ENCODE measurements at places on chromosomes 16 and 17. TPM values are rescaled to one million over a fixed set of nuclear protein-coding genes. Genes with fewer than 3 reads are reported as not detected.

DNA sequence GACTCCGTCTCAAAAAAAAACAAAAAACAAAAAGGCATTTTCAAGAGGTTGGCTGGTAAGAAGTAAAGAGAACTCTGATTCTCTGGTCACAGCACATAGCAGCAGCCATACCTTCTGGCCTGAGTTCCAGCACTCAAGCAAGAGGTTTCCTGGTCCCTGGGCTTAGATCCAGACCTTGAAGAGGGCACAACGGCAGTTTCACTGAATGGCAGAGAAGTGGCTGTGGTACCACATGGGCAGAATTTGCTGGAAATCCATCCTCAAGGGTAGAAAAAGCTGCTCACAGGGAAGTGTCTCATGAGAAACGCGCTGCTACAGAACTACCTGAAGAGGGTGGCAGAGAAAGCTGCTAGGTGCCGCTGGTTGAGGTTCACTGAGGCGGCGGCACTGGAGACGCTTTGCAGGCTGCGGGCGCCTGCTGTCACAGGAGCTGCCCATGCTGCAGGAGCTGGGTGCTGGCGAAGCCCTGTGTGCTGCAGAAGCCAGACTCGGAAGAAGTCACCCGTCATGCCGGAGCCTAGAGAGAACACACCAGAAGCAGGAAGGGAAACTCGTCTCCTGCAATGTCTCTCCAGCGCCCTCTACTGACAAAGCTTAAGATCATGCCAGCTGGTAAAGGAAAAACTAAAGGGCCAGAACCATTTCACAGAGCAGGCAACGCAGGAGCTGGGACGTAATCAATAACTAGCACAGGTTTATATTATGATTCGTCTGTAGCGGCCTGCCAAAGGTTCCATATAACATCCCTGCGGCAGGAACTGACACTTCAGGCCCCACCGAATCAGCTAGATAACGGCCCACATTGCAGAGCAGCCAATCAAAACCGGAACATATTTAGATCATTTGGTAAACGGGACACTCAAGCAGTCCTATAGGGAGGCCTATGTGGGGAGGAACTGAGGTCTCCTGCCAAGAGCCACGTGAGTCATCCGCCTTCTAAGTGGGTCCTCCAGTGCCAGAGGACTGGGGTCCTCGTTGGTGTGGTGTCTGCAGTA, 5.4 kb upstream of the ZNF213 start:
- peak overlapping the region; percentile 38 for H3K27ac ChIP-seq
- DNase-seq: peak; percentile 80
- peaks cover 12% of the 10 kb centered on the region for H3K4me1 ChIP-seq
- H3K27me3 ChIP-seq: no peaks in the 10 kb centered on the region

DNA sequence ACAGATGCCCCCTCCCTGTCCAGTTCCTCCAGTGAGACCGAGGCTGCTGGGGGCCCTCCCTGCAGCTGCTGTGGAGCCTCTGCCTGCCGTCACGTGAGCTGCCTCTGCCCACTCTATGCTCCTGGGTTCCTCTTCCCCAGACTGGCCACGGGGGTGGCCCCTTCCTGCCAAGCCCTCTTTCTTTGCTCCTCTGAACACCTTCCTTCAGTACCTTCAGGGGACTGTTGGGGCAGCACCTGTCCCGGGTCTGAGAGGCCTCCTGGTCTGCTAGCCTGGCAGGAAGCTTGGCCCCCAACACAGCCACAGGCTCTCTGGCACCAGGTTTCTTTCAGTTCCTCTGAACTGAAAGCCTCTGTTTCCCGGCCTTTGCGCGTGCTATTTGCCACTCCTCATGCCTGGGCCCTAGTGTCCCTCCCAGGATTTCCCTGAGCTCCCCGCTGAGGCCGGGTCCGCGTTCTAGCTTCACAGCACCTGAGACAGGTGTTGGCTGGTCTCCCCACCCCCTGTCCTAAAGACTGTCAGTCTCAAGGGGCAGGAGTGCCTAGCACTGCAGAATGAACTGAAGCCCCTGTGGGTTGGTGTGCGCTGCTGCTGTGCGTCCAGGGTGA, 6.6 kb upstream of the ATP6V0C start:
- H3K4me1 ChIP-seq: peaks cover 24% of the 10 kb centered on the region
- no peak overlapping the region for H3K4me3 ChIP-seq
- H3K36me3 ChIP-seq: no peaks in the 10 kb centered on the region
- H3K27ac ChIP-seq: no peak overlapping the region
- no peaks in the 10 kb centered on the region for H3K27me3 ChIP-seq

GRCh38 chr17:83099570-83100181, 20.3 kb downstream of the METRNL start:
- peaks cover 52% of the 10 kb centered on the region for H3K4me1 ChIP-seq
- H3K27ac ChIP-seq: no peak overlapping the region
- H3K27me3 ChIP-seq: peaks cover 2% of the 10 kb centered on the region
- H3K36me3 ChIP-seq: peaks cover 26% of the 10 kb centered on the region

DNA sequence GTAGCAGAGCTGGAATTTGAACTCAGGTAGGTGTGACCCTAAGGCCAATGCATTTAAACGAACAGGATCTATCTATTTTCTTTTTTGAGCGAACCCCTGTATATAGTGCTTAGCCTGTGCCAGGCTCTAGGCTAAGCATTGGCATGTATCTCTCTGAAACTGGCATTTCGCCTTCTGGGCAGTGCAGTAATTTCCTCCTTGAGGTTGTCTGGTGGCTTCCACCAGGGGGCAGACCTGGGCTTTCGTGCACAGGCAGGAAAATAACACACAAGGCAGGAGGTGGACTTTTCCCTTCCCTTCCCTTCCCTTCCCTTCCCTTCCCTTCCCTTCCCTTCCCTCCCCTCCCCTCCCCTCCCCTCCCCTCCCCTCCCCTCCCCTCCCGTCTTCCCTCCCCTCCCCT, 34.4 kb upstream of the PRKCB start:
- H3K36me3 ChIP-seq: no peaks in the 10 kb centered on the region
- no peak overlapping the region for H3K27ac ChIP-seq
- peak; percentile 61 for DNase-seq
- no peak overlapping the region for H3K4me3 ChIP-seq

- no peak overlapping the region for H3K4me3 ChIP-seq
- no peak overlapping the region for H3K27ac ChIP-seq
- DNase-seq: no peak
- H3K4me1 ChIP-seq: no peaks in the 10 kb centered on the region
- no peaks in the 10 kb centered on the region for H3K27me3 ChIP-seq
These were observed 204.2 kb upstream of the KCNJ16 start for GRCh38 chr17:69870751-69871199.

DNA sequence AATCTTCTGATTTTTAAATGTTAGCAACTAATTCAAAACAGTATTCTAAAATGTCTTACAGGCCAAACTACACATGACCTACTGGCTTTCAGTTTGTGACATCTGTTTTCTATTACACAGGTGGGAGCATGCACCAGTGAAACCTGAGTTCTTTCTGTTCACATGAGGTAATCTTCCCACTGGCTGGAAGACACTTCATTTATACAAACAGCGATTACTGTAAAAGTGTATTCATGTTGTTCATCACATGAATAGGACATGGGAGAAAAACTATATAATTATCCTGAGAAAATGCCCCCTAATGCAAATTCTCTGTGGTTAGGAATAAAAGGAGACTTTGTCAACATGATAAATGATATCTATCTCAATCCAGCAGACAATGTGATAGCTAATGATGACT, 11.1 kb upstream of the PIK3R5 start:
- no peak overlapping the region for H3K4me3 ChIP-seq
- H3K27me3 ChIP-seq: no peaks in the 10 kb centered on the region
- H3K36me3 ChIP-seq: no peaks in the 10 kb centered on the region

GRCh38 chr17:47641202-47641601, 8.5 kb upstream of the KPNB1 start:
- DNase-seq: no peak
- H3K4me3 ChIP-seq: no peak overlapping the region
- no peaks in the 10 kb centered on the region for H3K4me1 ChIP-seq
- no peaks in the 10 kb centered on the region for H3K27me3 ChIP-seq
- H3K27ac ChIP-seq: no peak overlapping the region

SLFN12 gene
- 6.4 TPM for polyA plus RNA-seq

DNA sequence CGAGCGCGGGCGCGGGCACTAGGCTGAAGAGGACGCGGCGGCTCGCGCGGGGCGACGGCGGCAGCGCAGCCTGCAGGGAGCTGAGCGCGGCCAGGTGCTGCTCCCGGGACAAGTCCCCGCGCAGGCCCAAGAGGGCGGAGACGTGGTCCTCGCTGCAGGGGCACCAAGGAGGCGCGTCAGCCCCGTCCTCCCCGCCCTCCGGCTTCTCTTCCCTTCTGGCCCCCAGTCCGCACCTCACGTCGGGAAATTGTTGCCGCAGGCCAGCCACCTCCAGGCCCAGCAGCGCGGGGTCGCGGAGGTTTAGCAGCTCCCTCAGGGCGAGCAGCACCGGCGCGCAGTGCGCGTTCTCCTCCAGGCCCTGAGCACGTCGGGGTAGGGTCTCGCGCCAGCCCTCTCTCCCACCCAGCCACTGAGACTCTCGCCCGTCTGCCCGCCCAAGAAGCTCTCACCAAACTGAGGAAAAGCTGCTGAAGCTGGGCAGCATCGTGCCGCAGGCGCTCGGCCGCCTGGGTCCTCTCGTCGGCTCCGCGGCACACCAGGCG, 761 bp upstream of the MATCAP1 start:
- H3K27ac ChIP-seq: peak overlapping the region; percentile 93
- peak overlapping the region; percentile 86 for H3K4me3 ChIP-seq
- H3K36me3 ChIP-seq: no peaks in the 10 kb centered on the region
- DNase-seq: no peak
- peaks cover 22% of the 10 kb centered on the region for H3K4me1 ChIP-seq

- H3K4me1 ChIP-seq: no peaks in the 10 kb centered on the region
- no peak overlapping the region for H3K27ac ChIP-seq
- H3K36me3 ChIP-seq: no peaks in the 10 kb centered on the region
- no peak for DNase-seq
- no peak overlapping the region for H3K4me3 ChIP-seq
These were observed 2003.9 kb downstream of the TP53TG3F start for GRCh38 chr16:35463358-35463757.

- H3K4me3 ChIP-seq: no peak overlapping the region
- no peaks in the 10 kb centered on the region for H3K27me3 ChIP-seq
- H3K4me1 ChIP-seq: no peaks in the 10 kb centered on the region
These were observed 9.8 kb upstream of the TEX19 start for GRCh38 chr17:82349287-82349701.

DNA sequence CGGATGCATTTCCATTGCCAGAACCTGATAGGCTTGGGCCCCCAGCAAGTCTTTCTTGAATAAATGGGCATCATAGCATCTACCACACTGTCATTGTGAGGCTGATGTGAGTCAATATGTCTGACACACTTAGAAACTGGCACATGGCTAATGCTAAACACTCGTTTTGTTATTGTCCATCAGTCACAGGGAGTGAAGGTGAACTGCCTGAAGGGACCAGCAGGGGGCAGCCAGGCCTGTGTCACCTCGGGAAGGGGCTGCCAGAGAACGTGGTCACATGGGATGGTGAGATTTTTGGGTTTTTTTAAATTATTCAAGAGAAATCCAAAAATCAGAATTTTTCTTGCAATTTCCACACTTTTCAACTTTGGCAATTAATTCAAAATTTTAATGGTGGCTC, 831 bp upstream of the RCVRN start:
- H3K4me3 ChIP-seq: no peak overlapping the region
- H3K36me3 ChIP-seq: no peaks in the 10 kb centered on the region
- no peak overlapping the region for H3K27ac ChIP-seq
- H3K27me3 ChIP-seq: peaks cover 6% of the 10 kb centered on the region
- no peak for DNase-seq
- H3K4me1 ChIP-seq: no peaks in the 10 kb centered on the region

DNA sequence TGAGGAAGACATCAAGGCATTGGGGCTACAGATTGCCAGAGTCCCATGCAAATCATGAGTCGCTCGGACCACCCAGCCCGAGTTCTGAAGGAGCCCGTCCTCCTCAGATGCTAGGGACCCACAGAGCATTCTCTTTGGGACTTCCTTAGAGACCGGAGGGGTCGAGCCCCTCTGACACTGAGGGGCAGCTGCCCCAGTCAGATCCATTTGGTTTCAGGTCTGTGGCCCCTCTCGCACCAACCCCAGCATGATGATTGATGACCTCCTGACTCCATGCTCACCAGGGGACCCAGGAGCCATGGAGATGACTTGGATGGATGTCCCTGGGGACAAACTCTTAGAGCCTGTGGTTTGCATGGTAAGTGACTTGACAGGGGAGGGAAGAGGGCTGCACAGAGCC, 8.0 kb downstream of the PDF start:
- H3K4me3 ChIP-seq: no peak overlapping the region
- H3K36me3 ChIP-seq: peaks cover 82% of the 10 kb centered on the region
- DNase-seq: no peak
- H3K27ac ChIP-seq: no peak overlapping the region

GINS2 gene
- 10.2 TPM for polyA plus RNA-seq

TMED6 gene
- polyA plus RNA-seq: 3.6 TPM

TMC8 gene
- polyA plus RNA-seq: 7.6 TPM

- peak; percentile 56 for DNase-seq
- H3K27me3 ChIP-seq: no peaks in the 10 kb centered on the region
- peaks cover 70% of the 10 kb centered on the region for H3K4me1 ChIP-seq
- H3K4me3 ChIP-seq: no peak overlapping the region
These were observed 283.1 kb downstream of the SEC14L1 start for GRCh38 chr17:77423589-77424451.

DNA sequence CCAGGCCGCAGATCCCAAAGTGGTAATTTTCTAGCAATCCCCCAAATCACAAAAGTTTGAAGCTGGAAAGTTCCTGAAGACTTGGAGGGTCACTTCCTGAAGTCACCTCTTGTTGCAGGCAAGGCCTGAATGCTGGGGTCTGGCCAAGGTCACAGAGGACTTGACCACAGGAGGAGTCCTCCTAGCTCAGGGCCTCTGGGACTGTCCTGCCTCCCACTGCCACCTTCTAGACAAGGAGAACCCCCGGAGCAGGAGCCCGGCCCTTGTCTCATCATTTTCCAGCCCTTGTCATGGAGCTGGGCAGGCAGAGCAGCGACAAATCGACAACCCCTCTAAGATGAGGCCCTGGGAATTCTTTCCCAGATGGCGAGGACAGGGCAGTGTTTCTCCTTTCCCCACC, 330 bp downstream of the CDH16 start:
- no peak overlapping the region for H3K4me3 ChIP-seq
- no peak overlapping the region for H3K27ac ChIP-seq
- H3K27me3 ChIP-seq: no peaks in the 10 kb centered on the region
- H3K36me3 ChIP-seq: no peaks in the 10 kb centered on the region
- no peak for DNase-seq
- H3K4me1 ChIP-seq: peaks cover 29% of the 10 kb centered on the region

EPOP gene
- 0.57 TPM for polyA plus RNA-seq

GRCh38 chr17:83190004-83190385, 110.6 kb downstream of the METRNL start:
- H3K4me1 ChIP-seq: no peaks in the 10 kb centered on the region
- DNase-seq: no peak
